ENCODE measurements at places on chromosomes 3 and 15. TPM values are rescaled to one million over a fixed set of nuclear protein-coding genes. Genes with fewer than 3 reads are reported as not detected.

KIF9 gene
- 10.1 TPM for total RNA-seq

C3orf49 gene
- total RNA-seq, result not detected

TMC3 gene
- total RNA-seq, result not detected

P2RY1 gene
- 1.7 TPM for total RNA-seq

CHST13 gene
- not detected for total RNA-seq

OR5K2 gene
- total RNA-seq, result not detected

CCDC50 gene
- total RNA-seq, result 164 TPM

PLA2G4E gene
- total RNA-seq, result not detected

CLDN16 gene
- 0.39 TPM for total RNA-seq

GP9 gene
- total RNA-seq, result 0.53 TPM

OR5H2 gene
- not detected for total RNA-seq

ATP13A4 gene
- 0.07 TPM for total RNA-seq

TIGIT gene
- total RNA-seq, result not detected

MORC1 gene
- not detected for total RNA-seq

DZIP1L gene
- total RNA-seq, result 4.9 TPM

TLR9 gene
- not detected for total RNA-seq

PCOLCE2 gene
- not detected for total RNA-seq

TUSC7 gene
- not detected for total RNA-seq

SCG5 gene
- 0.30 TPM for total RNA-seq

PPARG gene
- 20.1 TPM for total RNA-seq
